ENCODE measurements at places on chromosomes 4 and X. TPM values are rescaled to one million over a fixed set of nuclear protein-coding genes. Genes with fewer than 3 reads are reported as not detected.
A peak's percentile ranks its signal among the peaks of the same experiment; 100 is the strongest.

DNA sequence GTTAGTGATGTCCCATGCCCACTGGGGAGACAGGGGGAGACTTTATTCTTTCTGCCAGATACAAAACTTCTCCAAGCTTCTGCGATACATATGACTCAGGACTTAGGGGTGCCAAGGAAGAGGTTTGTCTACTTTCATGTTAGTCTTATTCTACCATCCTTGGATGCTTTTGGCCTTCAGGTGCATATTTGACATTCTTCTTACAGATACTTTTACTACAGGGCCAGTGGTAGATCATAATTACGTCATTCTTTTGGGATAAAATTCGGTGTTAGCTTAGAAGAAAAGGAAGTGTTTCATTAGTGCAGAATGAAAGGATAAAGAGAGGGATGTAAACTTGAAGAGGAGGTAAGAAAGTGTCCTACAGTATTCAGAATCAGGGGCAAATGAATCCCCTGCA, 245.2 kb downstream of the THOC2 start:
- no peaks in the 10 kb centered on the region for H3K27me3 ChIP-seq
- no peaks in the 10 kb centered on the region for H3K4me1 ChIP-seq
- DNase-seq: no peak
- H3K4me3 ChIP-seq: no peak overlapping the region

DNA sequence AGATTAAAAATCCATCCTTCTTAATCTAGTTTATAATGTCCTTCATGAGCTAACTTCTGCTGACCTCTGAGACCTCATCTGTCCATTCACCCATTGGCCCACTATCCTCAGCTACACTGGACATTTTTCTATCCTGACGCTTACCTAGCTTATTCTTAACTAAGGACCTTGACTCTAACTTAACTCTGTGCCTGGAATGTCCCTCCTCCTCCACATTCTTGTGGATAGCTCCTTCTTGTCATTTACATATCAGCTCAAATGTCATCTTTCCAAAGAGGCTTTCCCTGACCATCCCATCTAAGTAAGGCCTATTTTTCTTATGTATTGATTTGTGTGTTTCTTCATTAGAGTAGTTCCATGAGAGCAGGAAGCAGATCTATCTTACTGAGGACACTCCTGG, 54.7 kb downstream of the ATXN3L start:
- no peaks in the 10 kb centered on the region for H3K4me1 ChIP-seq
- H3K36me3 ChIP-seq: no peaks in the 10 kb centered on the region
- H3K27me3 ChIP-seq: no peaks in the 10 kb centered on the region
- DNase-seq: no peak

PWWP3B gene
- not detected for total RNA-seq

GRCh38 chrX:63275127-63275526, 76.0 kb downstream of the SPIN4 start:
- H3K4me1 ChIP-seq: no peaks in the 10 kb centered on the region
- no peaks in the 10 kb centered on the region for H3K36me3 ChIP-seq
- H3K4me3 ChIP-seq: no peak overlapping the region
- no peaks in the 10 kb centered on the region for H3K27me3 ChIP-seq
- H3K27ac ChIP-seq: no peak overlapping the region

DNA sequence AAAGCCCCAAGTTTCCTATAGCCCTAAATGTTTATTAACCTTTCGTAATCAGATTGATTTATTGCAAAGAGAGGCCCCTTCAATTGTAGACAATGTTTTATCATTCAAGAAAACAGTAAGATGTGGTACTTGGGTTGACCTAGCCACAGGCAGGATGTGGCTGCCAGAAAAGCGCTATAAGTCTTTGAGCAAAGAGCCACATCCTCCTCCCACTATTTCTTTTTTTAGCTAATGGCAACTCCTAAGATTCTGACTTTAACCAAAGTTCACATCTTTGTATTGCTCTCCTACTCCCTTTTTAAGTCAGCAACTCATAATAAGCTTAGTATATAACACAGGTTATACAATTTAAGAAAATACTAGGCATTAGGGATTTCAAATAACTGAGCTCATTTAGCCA, 70.7 kb upstream of the PPP3CA start:
- no peaks in the 10 kb centered on the region for H3K36me3 ChIP-seq
- H3K4me1 ChIP-seq: peaks cover 38% of the 10 kb centered on the region
- DNase-seq: peak; percentile 71
- H3K27ac ChIP-seq: no peak overlapping the region

DNA sequence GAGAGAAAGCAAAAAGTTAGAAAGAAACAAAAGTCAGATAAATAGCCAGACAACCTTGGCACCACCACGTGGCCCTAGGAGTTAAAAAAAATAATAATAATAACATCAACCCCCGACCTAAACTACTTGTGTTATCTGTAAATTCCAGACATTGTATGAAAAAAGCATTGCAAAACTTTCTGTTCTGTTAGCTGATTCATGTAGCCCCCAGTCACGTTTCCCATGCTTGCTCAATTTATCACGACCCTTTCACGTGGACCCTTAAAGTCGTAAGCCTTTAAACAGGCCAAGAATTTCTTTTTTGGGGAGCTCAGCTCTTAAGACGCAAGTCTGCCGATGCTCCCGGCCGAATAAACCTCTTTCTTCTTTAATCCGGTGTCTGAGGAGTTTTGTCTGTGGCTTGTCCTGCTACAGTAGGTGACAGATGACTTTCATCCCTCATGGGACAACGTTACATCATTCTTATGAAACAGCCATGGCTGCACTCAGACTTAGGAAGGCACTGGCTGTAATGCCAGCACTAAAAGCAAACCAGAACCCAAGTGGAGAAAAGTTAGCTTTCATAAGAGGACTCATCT, 520 bp downstream of the ACOX3 start:
- H3K27ac ChIP-seq: peak overlapping the region; percentile 91
- H3K4me1 ChIP-seq: peaks cover 63% of the 10 kb centered on the region
- no peak for DNase-seq
- peak overlapping the region; percentile 88 for H3K4me3 ChIP-seq
- H3K27me3 ChIP-seq: no peaks in the 10 kb centered on the region

- no peaks in the 10 kb centered on the region for H3K27me3 ChIP-seq
- no peak within 1 kb of the TSS for H3K4me3 ChIP-seq
Measured at GRCh38 chrX:43882294-43882681, at the start of gene MAOB. Gene MAOB, minus strand, starts transcription at chrX:43882450. Its CDS starts 151 bp downstream, at chrX:43882299.

SMIM31 gene
- not detected for total RNA-seq

GRCh38 chrX:8906299-8906938, 105.2 kb upstream of the FAM9A start:
- no peaks in the 10 kb centered on the region for H3K4me1 ChIP-seq
- H3K4me3 ChIP-seq: no peak overlapping the region
- DNase-seq: no peak
- H3K27ac ChIP-seq: no peak overlapping the region
- H3K27me3 ChIP-seq: no peaks in the 10 kb centered on the region
- no peaks in the 10 kb centered on the region for H3K36me3 ChIP-seq

PPA2 gene
- total RNA-seq: 56.3 TPM

CT55 gene
- not detected for total RNA-seq

DNA sequence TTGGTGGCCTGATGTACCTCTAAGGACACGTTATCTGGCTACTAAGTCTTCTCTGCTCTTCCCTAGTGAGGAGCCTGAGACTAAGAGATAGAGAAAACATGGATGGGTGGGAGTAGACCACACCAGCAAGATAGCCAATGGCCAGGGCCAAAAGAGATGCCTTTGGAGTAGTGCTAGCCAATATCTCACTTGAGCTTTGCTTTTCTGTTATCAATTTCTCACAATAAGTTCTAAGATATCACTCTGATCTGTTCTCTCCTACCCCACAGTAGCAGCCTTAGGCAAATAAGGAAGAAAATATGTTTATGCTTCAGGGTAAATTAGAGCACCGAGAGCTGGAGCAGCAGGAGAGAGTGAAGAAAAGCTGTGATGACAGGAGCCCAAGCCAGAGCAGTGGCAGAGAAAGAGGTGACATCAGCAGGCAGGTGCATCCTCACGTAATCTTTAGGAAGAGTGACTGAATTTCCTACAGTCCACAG, 343.9 kb upstream of the NOCT start:
- no peaks in the 10 kb centered on the region for H3K4me1 ChIP-seq
- DNase-seq: no peak
- no peak overlapping the region for H3K4me3 ChIP-seq
- H3K27ac ChIP-seq: no peak overlapping the region
- no peaks in the 10 kb centered on the region for H3K36me3 ChIP-seq

GRCh38 chr4:148854203-148854602, 412.0 kb upstream of the NR3C2 start:
- no peak for DNase-seq
- H3K27ac ChIP-seq: no peak overlapping the region
- H3K27me3 ChIP-seq: no peaks in the 10 kb centered on the region
- H3K4me3 ChIP-seq: no peak overlapping the region

DNA sequence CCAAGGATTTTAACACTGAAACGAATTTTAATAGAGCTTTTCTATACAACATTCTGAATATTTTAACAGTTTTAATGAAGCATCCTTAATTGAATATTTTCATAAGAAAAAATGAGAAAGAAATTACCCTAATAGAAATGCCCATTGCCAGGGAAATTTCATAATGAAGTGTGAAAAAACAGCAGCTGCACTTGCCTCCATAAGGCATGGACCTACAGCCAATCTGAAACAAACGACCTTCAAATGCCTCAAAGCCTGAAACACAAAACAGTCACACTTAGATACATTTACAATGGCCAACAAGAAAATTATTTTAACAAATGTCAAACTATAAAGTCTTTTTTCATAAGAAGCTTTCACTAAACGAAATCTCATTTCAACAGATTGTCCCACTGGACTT, 74.4 kb downstream of the SLC9B1 start:
- H3K27ac ChIP-seq: no peak overlapping the region
- no peak overlapping the region for H3K4me3 ChIP-seq
- no peak for DNase-seq
- H3K4me1 ChIP-seq: no peaks in the 10 kb centered on the region

GRCh38 chrX:110418316-110419235, 59.9 kb downstream of the RTL9 start:
- no peaks in the 10 kb centered on the region for H3K36me3 ChIP-seq
- no peaks in the 10 kb centered on the region for H3K4me1 ChIP-seq
- no peaks in the 10 kb centered on the region for H3K27me3 ChIP-seq
- no peak overlapping the region for H3K4me3 ChIP-seq

MSX1 gene
- not detected for total RNA-seq

GRCh38 chr4:114907568-114907967, 205.9 kb downstream of the NDST4 start:
- no peak overlapping the region for H3K4me3 ChIP-seq
- H3K36me3 ChIP-seq: no peaks in the 10 kb centered on the region
- DNase-seq: no peak
- no peak overlapping the region for H3K27ac ChIP-seq
- H3K27me3 ChIP-seq: no peaks in the 10 kb centered on the region

DNA sequence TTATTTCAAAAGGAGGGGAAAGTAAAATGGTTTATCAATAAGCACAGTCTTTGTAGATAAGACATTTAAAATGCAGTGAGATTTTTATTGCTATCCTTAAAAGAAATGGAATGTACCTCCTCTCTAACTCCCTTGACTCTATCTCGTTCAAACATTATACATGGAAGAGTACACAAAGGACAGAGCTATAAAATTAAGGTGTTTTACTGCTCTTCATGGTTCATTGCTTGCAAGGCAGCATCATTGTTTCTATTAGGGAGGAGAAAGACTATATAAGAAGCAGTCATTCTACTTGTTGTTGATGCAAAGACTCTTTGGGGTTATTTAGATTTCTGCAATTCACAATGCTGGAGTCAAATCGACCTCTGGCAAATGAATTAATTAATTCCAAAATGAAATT, 380.2 kb upstream of the NDST3 start:
- no peaks in the 10 kb centered on the region for H3K4me1 ChIP-seq
- no peak overlapping the region for H3K4me3 ChIP-seq
- no peaks in the 10 kb centered on the region for H3K27me3 ChIP-seq
- no peak for DNase-seq
- H3K27ac ChIP-seq: no peak overlapping the region

DNA sequence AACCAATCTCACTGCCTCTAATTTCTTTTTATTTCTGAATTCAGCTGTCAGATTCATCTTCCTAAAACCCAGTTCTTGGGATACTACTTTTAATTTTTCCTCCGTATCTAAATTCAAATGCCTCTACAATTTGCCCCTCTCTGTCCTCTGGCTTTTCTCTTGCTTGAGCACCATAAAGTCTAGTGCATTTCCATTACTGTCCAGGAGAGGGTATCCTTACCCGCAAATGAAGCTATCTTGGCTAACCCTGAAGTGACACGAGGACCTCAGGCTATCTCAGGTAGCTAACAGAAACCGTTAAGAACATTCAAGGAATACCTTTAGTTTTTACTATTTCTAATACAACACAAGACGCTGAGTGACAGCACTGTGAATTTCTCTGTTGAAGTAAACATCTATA, 49.4 kb upstream of the PRR32 start:
- H3K4me3 ChIP-seq: no peak overlapping the region
- H3K27ac ChIP-seq: no peak overlapping the region
- no peaks in the 10 kb centered on the region for H3K4me1 ChIP-seq
- H3K27me3 ChIP-seq: no peaks in the 10 kb centered on the region
- no peaks in the 10 kb centered on the region for H3K36me3 ChIP-seq

DNA sequence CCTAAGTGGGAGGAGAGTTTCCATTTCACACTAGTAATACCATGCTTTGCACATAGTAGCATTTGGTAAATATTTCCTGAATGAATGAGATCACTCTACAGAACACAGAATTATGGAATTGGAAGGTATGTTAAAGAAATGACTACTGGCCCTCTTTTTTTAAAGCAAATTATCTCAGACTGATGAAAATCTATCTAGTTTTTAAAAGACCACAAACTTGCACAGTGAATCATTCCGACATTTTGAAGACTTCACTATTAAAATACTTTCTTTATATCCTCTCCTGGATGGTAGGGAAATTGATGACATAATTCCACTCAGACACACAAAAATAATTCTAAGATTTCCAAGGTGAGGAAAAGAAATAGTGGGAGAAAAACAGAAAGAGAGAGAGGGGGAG, 68.4 kb upstream of the ETNPPL start:
- H3K27me3 ChIP-seq: no peaks in the 10 kb centered on the region
- H3K4me1 ChIP-seq: no peaks in the 10 kb centered on the region
- no peak overlapping the region for H3K4me3 ChIP-seq
- no peak for DNase-seq

DNA sequence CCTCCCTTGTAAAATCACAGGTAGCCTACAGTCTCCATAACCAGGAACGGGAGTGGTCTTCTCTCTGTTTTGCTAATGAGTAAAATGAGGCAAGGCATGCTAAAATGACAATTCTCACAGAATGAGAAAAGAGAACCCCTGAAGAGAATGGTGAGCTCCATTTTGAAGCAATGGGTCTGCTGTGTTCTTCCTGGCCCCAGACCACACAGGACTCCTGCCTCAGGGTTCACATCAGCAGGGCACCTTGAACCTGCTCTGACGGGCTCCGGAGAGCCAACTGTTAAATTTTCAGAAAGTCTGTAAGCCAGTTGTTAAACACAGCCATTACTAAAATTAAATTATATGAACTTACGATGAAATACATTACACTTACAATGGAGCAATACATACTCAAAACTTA, 32.1 kb upstream of the RBM47 start:
- no peaks in the 10 kb centered on the region for H3K4me1 ChIP-seq
- DNase-seq: no peak
- no peak overlapping the region for H3K27ac ChIP-seq
- no peaks in the 10 kb centered on the region for H3K36me3 ChIP-seq
- no peak overlapping the region for H3K4me3 ChIP-seq

C4orf46 gene
- 4.0 TPM for total RNA-seq

GAGE13 gene
- not detected for total RNA-seq
